ENCODE measurements at places on chromosomes 12 and 14. TPM values are rescaled to one million over a fixed set of nuclear protein-coding genes. Genes with fewer than 3 reads are reported as not detected.

The KERA gene
- 1.2 TPM for total RNA-seq

The OR4E2 gene
- total RNA-seq = not detected

The KRT5 gene
- not detected for total RNA-seq

The CREBL2 gene
- 35.9 TPM for total RNA-seq

The CDH24 gene
- 9.4 TPM for total RNA-seq

The CLSTN3 gene
- total RNA-seq = 75.0 TPM

The CARMIL3 gene
- 18.8 TPM for total RNA-seq

The DIO2 gene
- total RNA-seq = 21.2 TPM

The AKAP3 gene
- total RNA-seq = 4.1 TPM

The CCDC175 gene
- total RNA-seq = 2.0 TPM

- DNase-seq = no peak
These were observed 115.6 kb downstream of the DIP2B start for GRCh38 chr12:50620109-50620977.

- DNase-seq = no peak
These were observed 1362.8 kb upstream of the SEL1L start for GRCh38 chr14:82896476-82896875.

GRCh38 chr14:99080306-99080705, 191.7 kb downstream of the BCL11B start:
- no peak for DNase-seq

DNA sequence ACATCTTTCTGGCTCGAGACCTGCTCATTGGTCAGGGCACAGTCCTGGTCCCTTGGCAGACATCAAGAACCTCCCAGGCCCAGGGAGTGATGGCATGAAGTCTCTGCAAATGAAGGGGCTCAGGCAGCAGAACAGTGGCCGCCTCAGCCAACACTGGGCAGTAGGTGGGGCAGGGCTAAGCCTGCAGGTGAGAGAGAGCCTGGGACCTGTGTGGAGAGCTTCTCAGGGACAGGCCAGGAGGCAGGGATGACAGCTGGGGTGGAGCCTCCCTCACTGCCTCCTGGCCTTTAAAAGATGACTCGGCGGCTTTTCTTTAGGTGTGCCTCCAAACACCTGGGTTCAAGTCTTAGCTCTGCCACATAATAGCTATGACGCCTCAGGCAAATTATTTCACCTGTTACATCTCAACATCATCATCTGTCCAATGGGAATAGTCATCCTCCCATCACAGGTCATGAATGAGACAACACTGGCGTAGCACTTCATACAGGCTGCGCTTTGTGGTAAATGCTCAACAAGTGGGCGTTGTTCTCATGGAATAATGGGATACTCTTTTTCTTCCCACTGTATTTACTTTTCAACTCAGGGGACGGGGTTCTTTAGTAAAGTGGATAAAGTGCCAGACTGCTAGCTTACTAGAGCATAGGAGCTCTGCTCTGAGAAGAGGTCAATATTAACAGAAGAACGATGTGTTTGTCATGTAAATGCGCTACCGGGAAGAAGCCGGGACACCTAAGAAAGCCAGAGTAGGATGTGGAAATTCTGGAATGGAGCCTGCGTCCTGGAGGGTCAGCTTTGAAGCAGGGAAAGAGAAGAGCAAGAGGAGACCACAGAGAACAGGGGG, 277.4 kb downstream of the FOXN3 start:
- DNase-seq = no peak

- DNase-seq = no peak
These were observed 83.7 kb downstream of the SSPN start for GRCh38 chr12:26279091-26279490.

DNA sequence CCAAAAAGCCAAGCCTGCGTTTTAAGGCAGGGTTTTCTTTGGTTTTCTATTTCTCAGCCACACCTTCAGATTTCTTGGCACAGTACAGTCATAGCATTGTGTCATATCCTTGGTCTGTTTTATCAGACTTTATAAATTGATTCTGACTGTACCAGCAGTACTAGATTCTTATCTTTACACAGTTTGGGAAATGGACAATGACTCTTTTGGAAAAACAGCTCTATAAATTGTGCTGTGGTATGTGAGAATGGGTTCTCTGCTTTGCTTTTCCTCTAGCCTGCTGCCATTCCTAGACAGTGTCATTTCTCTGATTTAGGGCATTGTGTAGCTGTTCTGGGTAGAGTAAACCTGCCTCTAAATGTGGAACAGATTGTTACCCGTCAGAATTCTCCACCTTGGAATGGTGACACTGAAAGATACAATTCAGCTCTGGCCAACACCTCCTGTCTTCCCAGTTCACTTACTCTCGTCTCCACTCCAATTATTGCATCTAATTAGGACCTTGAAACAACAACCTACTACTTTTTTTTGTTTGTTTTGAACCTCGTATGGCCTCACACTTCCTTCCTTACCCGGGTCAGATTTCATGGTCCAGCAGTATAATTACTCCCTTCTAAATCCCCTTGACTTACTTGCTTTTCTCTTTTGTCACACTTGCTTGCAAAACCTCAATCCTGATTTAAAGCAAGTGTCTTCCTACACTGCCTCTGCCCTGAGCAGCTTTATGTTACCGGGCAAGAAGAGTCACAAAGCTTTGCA, 226.3 kb downstream of the ERC1 start:
- DNase-seq = no peak

GRCh38 chr12:107788690-107789458, 14.4 kb downstream of the ASCL4 start:
- no peak for DNase-seq

GRCh38 chr14:24297190-24297964, 2.2 kb downstream of the DHRS1 start:
- no peak for DNase-seq

DNA sequence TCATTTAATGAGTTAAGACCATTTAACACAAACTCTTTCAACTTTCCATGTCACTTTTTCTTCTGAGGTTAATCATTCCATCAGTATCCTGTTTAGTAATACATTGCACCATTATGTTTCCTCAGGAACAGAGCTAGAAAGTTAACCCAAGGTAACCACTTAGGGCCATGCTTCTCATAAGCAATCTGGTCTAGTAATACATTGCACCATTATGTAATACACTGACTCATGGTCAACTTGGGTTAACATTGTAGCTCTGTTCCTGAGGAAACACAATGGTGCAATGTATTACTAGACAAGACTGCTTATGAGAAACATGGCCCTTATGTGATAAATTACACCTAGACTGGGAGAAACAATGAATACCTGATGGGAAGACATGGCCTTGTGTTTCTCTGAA, 21.7 kb downstream of the ERH start:
- DNase-seq = no peak

GRCh38 chr12:52199294-52199919, 7.6 kb upstream of the KRT80 start:
- no peak for DNase-seq

GRCh38 chr12:113186033-113186365, 478 bp downstream of the RITA1 start:
- no peak for DNase-seq

- DNase-seq = no peak
These were observed 128.0 kb upstream of the OVCH1 start for GRCh38 chr12:29625359-29625953.

GRCh38 chr14:72613231-72613974, 280.5 kb downstream of the DPF3 start:
- no peak for DNase-seq

DNA sequence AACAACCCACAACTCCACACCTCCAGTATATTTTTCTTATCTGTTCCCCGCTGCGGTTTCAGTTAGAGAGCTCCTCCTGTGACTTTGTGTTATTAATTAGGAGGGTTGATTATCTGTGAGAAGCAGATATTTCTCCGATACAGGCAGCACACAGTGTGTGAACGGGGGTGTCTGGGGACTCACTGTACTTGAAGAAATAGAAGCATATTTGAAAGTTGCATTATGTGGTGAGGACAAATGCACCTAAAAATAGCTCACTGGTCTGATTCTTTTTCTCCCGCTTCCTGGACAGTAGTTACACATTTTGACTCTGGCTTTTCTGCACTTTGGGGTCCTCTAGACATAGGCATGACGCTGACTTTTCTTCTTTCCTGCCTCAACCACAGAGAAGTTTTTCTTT, 277.7 kb downstream of the VRK1 start:
- DNase-seq = no peak

GRCh38 chr12:128259556-128260070, 7.4 kb upstream of the TMEM132C start:
- peak; percentile 43 for DNase-seq

DNA sequence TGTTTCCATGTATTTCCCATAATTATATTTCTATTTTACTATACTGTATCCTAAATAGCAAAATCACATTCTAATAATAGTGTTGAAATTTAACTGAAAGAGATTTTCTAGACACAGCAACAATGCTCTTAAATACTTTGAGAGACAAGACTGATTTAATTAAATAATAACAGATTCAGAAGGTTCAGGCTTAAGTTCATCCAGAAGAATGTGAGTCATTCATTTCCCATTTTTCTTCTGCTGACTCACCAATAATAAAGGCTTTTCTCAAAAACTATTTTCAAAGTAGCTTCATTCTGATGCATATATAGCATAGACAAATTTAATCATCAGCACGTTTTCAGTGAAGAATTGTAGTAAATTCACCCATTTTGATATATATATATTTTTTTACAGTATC, 481.4 kb downstream of the MDGA2 start:
- no peak for DNase-seq

DNA sequence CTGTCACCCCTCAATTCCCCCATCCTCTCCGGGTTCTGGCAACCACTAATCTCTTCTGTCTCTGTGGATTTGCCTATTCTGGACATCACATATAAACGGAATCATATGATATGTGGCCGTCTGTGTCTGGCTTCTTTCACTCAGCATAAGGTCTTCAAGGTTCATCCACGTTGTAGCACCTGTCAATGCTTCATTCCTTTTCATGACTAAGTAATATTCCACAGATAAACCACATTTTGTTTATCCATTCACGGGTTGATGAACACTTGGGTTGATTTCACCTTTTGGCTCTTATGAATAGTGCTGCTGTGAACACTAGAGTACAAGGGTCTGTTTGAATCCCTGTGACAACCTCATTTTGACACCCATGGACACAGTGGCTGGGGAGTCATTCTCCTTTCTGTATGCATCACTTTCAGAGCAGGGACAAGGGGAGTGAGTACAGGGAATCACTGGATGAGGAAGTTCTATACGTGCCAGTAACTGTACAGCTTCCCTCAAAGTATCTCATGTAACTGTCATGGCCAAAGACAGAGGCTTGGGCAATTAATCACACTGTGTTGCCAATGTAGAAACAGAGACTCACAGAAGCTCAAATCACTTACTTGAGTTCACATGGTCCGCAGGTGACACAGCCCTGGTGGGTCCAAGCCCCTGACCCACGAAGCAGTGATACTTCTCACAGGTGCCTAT, 10.9 kb upstream of the TESC start:
- DNase-seq = no peak

GRCh38 chr12:94032368-94032767, 116.0 kb upstream of the PLXNC1 start:
- DNase-seq = no peak

- DNase-seq = no peak
These were observed 90.7 kb downstream of the RERG start for GRCh38 chr12:15130541-15130940.

GRCh38 chr12:80681-81190, 14.2 kb downstream of the IQSEC3 start:
- DNase-seq = no peak

GRCh38 chr14:58639842-58640484, 2.2 kb downstream of the DACT1 start:
- DNase-seq = peak; percentile 58

GRCh38 chr12:117884161-117884560, 84.6 kb downstream of the KSR2 start:
- DNase-seq = no peak

- DNase-seq = no peak
These were observed 99.9 kb upstream of the RFLNA start for GRCh38 chr12:124194893-124195566.

- no peak for DNase-seq
These were observed 31.9 kb upstream of the MON2 start for GRCh38 chr12:62434494-62435302.

GRCh38 chr12:82130762-82131161, 227.4 kb downstream of the CCDC59 start:
- no peak for DNase-seq

DNA sequence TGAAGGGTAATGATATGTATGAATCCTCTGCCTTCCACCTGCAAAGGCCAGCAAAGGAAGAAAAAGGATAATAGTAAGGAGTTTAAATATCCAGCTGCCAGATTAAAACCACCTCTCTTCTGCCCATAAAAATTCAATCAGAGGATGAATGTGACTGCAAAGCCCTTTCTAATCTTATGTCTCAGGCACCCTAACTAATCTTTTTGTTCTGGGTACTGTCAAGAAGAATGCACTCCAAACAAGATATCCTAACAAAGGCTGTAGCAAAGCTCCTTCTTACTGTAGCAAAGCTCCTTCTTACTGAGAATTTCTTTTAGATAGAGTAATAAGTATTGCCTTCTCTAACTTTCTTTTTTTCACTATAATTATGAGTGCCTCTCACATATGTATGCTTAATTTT, 91.8 kb downstream of the ST8SIA1 start:
- DNase-seq = no peak

DNA sequence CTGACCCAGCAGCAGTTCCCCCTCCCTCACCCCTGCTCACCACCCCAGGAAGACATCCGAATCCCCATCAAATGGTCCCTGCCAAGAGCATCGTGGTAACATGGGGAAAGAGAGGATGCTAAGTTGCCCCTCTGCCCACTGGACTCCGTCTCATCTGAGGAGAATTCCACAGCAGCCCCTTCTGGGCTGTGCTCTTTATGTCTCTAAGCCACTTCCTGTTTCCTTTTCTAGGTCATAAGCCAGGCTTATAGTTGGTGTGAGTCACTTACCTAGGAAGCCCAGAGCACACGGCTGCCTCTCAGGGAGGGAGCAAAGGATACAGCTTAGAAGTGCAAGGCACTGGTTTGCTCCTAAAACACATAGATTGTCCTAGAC, 76.0 kb downstream of the VCPKMT start:
- DNase-seq = no peak

GRCh38 chr14:64762044-64763034, 58.1 kb downstream of the PLEKHG3 start:
- DNase-seq = peak; percentile 71

- no peak for DNase-seq
These were observed 1.9 kb downstream of the TOGARAM1 start for GRCh38 chr14:44963775-44964380.
